Right cardiac atrium (tissue), 5 donors: ENCODE measurements at places on chromosomes 1 and 21. TPM values are rescaled to one million over a fixed set of nuclear protein-coding genes. Genes with fewer than 3 reads are reported as not detected.

Gene TMPRSS15
- total RNA-seq = not detected

Gene ASTN1
- 0.17 TPM for total RNA-seq

Gene CRNN
- total RNA-seq = not detected

Gene SPATA45
- not detected for total RNA-seq

Gene ZC3H11A
- 56.0 TPM for total RNA-seq

Gene MCOLN2
- 1.1 TPM for total RNA-seq
